ENCODE measurements at places on chromosomes 1 and 21. TPM values are rescaled to one million over a fixed set of nuclear protein-coding genes. Genes with fewer than 3 reads are reported as not detected.

CRABP2 gene
- 119 TPM for total RNA-seq

ARHGEF16 gene
- total RNA-seq = 20.7 TPM

PCNX2 gene
- 46.1 TPM for total RNA-seq

- H3K4me1 ChIP-seq = peaks cover 2% of the 10 kb centered on the region
- no peaks in the 10 kb centered on the region for H3K27me3 ChIP-seq
- H3K27ac ChIP-seq = no peak overlapping the region
- H3K4me3 ChIP-seq = no peak overlapping the region
Measured at GRCh38 chr1:115116512-115116911, 27.2 kb upstream of the TSPAN2 start.

- peak overlapping the region; percentile 72 for H3K27ac ChIP-seq
- no peaks in the 10 kb centered on the region for H3K27me3 ChIP-seq
- peak overlapping the region; percentile 94 for H3K4me3 ChIP-seq
- H3K4me1 ChIP-seq = peaks cover 4% of the 10 kb centered on the region
- DNase-seq = no peak
Measured at GRCh38 chr1:10210841-10211804, 753 bp downstream of the KIF1B start.

IL24 gene
- not detected for total RNA-seq

DNA sequence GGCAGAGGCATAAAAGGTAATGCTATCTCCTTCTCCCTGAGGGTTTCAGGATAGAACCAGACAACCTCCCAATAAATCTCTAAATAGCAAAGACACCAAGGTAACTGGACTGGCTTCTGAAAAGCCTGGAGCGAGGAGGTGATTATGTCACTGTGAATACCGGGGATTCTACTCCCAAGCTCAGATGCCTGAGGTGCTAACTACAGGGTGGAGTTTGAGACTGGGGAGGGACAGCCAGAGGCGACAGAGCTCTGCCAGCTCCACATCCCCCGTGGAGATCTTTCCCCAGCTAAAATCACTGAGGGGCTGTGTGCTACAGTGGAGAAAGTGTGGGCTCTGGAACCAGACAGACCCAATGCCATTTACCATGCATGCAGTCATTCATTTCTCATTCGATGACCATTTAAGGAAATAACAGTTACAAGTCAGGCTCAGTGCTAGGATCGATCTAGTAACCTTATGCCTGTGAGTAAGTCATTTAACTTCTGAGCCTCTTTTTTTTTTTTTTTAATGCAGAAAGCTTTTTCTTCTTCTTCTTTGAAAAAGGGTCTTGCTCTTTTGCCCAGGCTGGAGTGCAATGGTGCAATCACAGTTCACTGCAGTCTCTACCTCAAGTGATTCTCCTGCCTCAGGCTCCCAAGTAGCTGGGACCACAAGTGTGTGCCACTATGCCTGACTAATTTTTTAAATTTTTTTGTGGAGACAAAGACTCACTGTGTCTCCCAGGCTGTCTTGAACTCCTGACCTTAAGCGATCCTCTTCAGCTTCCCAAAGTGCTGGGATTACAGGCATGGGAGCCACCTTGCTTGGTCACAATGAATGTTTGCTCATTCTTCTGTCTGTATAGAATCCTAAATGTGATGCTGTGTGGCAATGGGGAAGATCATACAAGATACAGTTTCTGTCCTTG is 8.1 kb upstream of the SLC45A3 start:
- no peaks in the 10 kb centered on the region for H3K36me3 ChIP-seq
- no peak for DNase-seq
- no peak overlapping the region for H3K4me3 ChIP-seq
- no peak overlapping the region for H3K27ac ChIP-seq
- H3K27me3 ChIP-seq = no peaks in the 10 kb centered on the region

GRCh38 chr1:204102739-204103430 is 30.0 kb downstream of the SOX13 start:
- H3K4me1 ChIP-seq = peaks cover 54% of the 10 kb centered on the region
- H3K27ac ChIP-seq = no peak overlapping the region
- H3K27me3 ChIP-seq = no peaks in the 10 kb centered on the region
- H3K36me3 ChIP-seq = no peaks in the 10 kb centered on the region

DNA sequence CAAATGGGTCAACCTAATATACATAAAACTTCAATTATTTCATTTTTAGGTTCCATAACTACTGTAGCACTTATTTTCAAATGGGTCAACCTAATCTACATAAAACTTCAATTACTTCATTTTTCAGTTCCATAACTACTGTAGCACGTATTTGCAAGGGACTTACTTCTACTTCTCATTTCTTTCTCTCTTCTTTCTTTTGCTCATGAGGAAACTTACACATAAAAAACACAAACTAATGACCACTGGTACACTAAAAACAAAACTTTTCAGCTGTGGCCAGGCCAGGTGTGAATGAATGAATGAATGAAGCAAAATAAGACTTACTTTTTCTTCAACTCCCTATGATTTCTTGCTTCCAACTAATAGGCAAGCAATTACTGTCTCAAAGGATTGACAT is 11.7 kb downstream of the SYDE2 start:
- no peak overlapping the region for H3K4me3 ChIP-seq
- H3K27ac ChIP-seq = no peak overlapping the region
- H3K36me3 ChIP-seq = 0 out of 2 replicates have a peak, but pooled peaks cover 2% of the 10 kb centered on the region
- H3K4me1 ChIP-seq = no peaks in the 10 kb centered on the region
- no peak for DNase-seq

- H3K4me1 ChIP-seq = peaks cover 6% of the 10 kb centered on the region
- H3K27me3 ChIP-seq = peaks cover 16% of the 10 kb centered on the region
- H3K4me3 ChIP-seq = no peak overlapping the region
- no peak overlapping the region for H3K27ac ChIP-seq
Measured at GRCh38 chr1:39951926-39952325, 3.0 kb upstream of the MFSD2A start.

DNA sequence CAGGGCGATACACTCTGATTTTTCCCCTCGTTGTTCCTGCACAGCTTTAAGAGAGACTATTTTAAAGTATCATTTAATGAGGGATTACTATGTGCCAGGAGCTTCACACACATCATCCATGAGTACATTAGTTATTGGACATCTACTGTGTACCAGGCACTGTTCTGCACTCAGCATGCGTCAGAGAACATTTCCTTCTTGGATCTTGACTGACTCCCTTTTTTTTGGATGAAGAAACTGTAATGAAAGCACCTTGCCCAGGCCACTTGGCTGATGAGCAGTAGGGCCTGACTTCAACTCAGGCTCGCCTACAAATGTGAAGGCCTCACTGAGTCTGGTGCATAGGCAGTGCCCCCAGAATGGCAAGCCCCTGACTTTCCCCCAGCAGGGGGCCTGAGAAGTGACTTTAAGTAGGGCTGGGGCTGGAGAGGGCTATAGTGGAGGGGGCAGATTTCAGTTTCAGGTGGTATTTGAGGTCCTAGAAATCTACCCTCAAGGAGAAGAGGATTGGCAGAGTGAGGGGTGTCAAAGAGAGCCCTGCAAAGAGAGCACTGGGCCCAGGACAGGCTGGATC is 50.0 kb downstream of the PTPRU start:
- no peak overlapping the region for H3K27ac ChIP-seq
- H3K4me1 ChIP-seq = peaks cover 13% of the 10 kb centered on the region
- H3K4me3 ChIP-seq = no peak overlapping the region
- H3K36me3 ChIP-seq = no peaks in the 10 kb centered on the region
- H3K27me3 ChIP-seq = no peaks in the 10 kb centered on the region

GRCh38 chr1:33045814-33046213 is 9.1 kb upstream of the AK2 start:
- no peak overlapping the region for H3K27ac ChIP-seq
- H3K36me3 ChIP-seq = no peaks in the 10 kb centered on the region
- H3K27me3 ChIP-seq = no peaks in the 10 kb centered on the region
- H3K4me3 ChIP-seq = no peak overlapping the region
- peaks cover 3% of the 10 kb centered on the region for H3K4me1 ChIP-seq
- DNase-seq = no peak

FAM163A gene
- 0.13 TPM for total RNA-seq

DNA sequence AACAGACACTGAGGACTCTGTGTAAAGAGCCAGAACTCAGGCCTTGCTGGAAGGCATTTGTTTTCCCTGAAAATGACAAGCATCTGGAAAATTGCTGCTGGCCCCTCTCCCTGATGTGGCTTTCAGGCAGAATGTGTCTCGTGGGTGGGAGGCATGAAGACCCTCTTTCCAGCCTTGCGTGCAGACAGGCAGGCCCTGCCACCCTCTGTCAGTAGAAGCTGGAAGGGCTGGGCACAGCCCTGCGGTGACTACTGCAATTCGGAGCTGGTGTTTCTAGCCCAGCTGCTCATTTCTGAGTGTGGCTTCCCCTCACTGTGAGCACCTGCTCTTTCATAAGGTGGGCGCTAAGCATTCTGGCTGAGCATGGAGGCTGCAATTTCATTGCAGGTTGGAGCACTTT is 349.9 kb downstream of the PTPRU start:
- no peak overlapping the region for H3K4me3 ChIP-seq
- DNase-seq = peak; percentile 14
- no peak overlapping the region for H3K27ac ChIP-seq
- H3K27me3 ChIP-seq = no peaks in the 10 kb centered on the region

- peaks cover 4% of the 10 kb centered on the region for H3K4me1 ChIP-seq
- peak; percentile 39 for DNase-seq
- no peaks in the 10 kb centered on the region for H3K36me3 ChIP-seq
- peaks cover 7% of the 10 kb centered on the region for H3K27me3 ChIP-seq
- no peak overlapping the region for H3K27ac ChIP-seq
- no peak overlapping the region for H3K4me3 ChIP-seq
Measured at GRCh38 chr1:47675047-47675675, 237.3 kb downstream of the FOXD2 start.

- H3K27ac ChIP-seq = no peak overlapping the region
- no peaks in the 10 kb centered on the region for H3K4me1 ChIP-seq
- H3K36me3 ChIP-seq = no peaks in the 10 kb centered on the region
- no peak overlapping the region for H3K4me3 ChIP-seq
- H3K27me3 ChIP-seq = no peaks in the 10 kb centered on the region
Measured at GRCh38 chr1:40221977-40222772, 25.6 kb upstream of the TMCO2 start.

ITLN1 gene
- total RNA-seq = not detected
